Hematopoietic multipotent progenitor cell treated with erythropoietin and hydrocortisone succinate and interleukin-3 and kit ligand, for 6 days (in vitro differentiated cells): ENCODE measurements at places on chromosomes 3 and 15.

GRCh38 chr15:35992791-35993190 is 446.8 kb upstream of the DPH6 start:
- no peak for DNase-seq

- DNase-seq = no peak
These were observed 67.2 kb downstream of the ST6GAL1 start for GRCh38 chr3:186997473-186997939.

- DNase-seq = peak; percentile 65
These were observed 401 bp downstream of the SEC11A start for GRCh38 chr15:84715441-84716035.

GRCh38 chr3:73498764-73499622 is 125.7 kb downstream of the PDZRN3 start:
- no peak for DNase-seq

DNA sequence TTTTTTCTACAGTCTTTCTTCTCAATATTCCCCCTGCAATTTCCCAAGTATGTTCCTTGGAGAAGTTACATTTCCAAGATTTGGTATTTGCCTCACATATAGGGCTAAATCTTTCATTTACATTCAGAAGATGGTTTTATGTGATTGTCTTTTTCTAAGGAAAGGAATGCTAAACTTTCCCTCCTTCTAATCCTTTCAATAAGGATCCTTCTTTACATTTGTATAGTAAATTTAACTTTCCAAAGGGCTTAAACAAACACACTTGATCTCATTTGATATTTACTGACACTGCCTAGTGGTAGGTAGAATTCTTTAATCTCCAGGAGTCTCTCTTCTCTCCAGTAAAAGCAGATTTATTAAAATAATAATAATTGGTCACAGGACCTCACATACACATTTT is 185.3 kb downstream of the LSAMP start:
- no peak for DNase-seq

- no peak for DNase-seq
These were observed 494.1 kb downstream of the GABRG3 start for GRCh38 chr15:27464941-27465612.

DNA sequence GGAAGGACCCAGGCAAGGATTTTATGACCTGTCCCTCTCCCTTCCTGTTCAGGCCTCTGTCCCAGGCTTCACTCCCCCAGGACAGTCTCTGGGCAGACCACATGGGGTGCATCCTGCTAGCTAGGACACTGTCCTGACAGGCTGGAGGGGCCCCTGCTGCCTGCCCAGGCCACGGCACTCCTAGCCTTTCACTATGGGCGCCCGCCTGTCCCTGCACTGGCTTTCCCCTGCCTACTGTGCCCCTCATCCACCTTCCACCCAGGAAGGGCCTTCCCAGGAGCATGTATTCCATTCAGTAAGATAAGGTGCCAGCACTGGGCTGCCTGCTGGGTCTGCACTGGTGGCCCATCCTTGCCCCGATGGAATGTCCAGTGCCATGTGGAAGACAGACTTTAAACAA is 145.3 kb downstream of the DNAJB8 start:
- DNase-seq = no peak

GRCh38 chr15:49079340-49080039 is 33.2 kb upstream of the SECISBP2L start:
- no peak for DNase-seq

DNA sequence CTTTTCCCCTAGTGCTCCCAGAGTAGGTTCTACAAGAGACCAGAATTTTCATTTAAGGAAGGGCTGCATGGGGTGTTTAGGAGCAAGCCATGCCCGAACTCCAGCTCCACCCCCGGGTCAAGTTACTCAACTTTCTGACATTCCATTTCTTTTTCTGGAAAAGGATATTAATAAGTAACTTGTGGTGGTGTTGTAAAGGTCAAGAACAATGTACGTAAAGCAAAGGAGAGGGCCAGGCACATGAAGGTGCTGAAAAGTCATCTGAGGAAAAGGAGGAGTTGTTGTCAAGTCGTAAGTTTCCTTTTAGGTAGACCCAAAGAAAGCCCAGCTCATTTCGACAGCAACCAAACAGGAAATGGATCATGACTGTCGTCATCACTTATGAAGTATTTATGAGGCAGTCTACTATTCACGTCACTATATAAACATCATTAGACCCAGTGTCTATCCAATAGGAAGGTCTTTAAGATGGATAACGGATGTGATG is 319.6 kb upstream of the IL12A start:
- DNase-seq = no peak

DNA sequence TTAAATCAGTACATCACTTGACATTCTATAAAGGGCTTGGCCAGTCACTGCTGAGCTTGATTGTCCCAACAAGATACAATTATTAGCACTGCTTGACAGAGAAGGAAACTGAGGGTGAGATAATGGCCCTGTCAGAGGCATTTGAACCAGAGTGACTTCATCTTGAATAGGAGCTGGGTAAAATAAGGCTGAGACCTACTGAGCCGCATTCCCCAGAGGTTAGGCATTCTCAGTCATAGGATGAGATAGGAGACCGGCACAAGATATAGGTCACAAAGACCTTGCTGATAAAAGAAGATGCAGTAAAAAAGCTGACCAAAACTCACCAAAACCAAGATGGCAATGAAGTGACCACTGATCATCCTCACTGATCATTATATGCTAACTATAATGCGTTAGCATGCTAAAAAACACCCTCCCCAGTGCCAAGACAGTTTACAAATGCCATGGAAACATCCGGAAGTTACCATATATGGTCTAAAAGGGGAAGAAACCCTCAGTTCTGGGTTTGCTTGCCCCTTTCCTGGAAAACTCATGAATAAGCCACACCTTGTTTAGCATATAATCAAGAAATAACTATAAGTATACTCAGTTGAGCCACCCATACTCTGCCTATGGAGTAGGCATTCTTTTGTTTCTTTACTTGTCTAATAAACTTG is 239.1 kb upstream of the SETMAR start:
- DNase-seq = no peak

DNA sequence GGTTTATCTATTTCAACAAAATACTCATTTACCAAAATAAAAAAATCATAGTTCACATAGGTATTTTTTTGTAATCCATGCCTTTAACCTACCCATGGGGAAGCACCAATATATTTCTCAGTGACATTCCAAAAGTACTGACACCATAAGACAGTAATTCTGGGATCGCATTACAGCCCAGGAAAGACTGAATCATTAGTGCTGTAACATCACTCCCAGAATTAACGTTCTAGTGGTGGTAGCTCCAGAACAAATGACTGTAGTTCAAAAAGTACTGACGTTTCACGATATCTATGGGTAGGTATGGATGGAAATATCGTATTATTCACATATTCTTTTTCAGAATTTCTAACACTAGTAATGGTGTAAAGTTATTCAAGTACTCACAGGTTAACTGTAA is 54.3 kb upstream of the NEK10 start:
- DNase-seq = no peak

- no peak for DNase-seq
These were observed 70.2 kb downstream of the NMD3 start for GRCh38 chr3:161291191-161291901.

GRCh38 chr3:134373271-134374104 is 759 bp downstream of the AMOTL2 start:
- DNase-seq = no peak

DNA sequence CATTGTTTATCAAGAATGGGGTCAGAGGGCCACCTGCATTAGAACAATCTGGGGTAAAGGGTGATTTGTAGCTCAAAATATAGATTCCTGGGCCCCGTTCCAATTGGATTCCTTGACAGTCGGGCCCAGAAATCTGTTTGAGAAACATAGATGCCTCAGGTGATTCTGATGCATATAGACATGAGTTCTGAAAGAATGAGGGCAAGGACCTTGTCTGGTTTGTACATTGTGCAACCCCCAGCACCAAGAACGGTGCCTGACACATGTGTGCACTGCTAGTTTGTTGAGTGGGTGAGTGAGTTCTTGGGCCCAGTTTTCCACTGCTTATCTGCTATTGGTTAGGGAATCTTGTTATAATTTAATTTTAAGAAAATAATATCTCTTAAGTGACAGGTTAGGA is 16.6 kb downstream of the CRYBG3 start:
- DNase-seq = no peak

DNA sequence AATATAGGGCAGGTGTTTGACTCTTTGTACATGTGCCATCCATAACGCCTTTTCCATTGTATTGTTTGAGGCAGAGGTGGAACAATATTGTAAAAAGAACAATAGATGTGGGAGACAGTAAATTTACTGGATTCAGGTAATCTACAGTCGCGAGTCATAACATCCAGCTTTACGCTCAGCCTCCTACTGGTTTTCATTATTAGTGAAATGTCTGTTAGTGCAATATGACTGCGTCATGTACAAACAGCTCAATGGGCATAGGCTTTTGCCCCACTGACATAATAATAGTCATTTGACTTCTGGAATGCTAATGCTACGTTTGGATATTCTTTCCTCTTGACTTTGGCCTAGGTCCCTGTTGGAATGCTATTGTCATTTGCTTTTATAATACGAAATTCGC is 9.5 kb downstream of the CACNA2D3 start:
- DNase-seq = no peak

DNA sequence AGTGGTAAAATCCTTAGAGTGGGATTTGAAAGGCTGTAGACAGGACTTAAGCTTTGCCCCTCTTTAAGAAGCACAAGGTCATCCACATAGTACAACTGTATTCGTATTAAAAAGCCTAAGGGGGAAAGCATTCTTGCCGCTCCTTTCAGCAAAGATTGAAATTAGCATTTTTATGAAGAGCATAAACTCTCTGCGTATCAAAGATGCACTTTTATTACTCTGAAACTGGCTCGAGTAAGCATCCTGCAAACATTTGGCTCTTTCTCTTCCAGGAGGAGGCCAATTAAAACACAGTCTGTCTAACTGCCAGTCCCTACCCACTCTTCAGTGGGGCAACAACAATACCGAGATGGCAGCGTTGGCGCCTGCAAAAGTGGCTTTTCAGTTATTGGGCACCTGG is 192.5 kb upstream of the TPRG1 start:
- DNase-seq = no peak

- no peak for DNase-seq
These were observed 114.1 kb upstream of the GALNT15 start for GRCh38 chr3:16060358-16060852.

GRCh38 chr15:101242999-101243336 is 8.9 kb downstream of the CHSY1 start:
- DNase-seq = no peak

DNA sequence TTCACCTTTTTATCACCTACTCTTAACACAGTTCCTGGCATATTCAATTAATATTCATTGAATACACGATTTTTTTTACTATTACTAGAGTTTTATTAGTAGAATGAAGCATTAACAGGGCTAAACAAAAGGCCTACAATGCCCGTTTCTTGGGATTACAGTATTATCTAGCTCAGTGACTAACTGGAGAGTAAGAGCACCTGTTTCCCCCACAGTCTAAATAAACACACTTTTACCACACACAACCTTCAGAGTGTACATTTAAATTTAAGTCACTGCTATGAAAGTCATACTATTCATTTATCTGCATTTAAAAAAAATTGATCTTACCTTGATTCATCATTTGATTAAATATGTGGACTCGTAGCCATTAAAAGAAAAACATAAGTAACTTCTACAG is 74.8 kb downstream of the PLOD2 start:
- no peak for DNase-seq

- DNase-seq = peak; percentile 12
These were observed 1.2 kb downstream of the MB21D2 start for GRCh38 chr3:192916371-192917027.

GRCh38 chr3:64460141-64460730 is 227.6 kb downstream of the ADAMTS9 start:
- no peak for DNase-seq

DNA sequence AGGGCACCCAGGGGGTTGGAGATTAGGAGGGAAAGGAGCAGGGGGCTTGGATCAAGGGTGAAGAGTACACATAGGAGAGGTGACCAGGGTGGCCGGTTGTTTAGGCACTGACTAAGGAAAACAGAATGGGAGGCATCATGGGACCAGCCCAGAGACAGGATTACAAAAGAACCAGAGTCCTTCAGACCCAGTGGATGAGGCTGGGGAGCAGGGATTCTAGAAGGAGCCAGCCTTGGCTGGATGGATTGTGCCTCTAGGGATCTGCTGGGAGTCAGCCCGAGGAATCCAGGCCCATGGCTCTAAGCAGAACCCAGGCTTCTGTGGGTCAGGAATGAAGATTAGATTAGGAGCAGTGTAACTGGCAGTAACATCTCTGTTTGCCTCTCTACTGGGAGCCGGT is 98.6 kb downstream of the ARNT2 start:
- no peak for DNase-seq

DNA sequence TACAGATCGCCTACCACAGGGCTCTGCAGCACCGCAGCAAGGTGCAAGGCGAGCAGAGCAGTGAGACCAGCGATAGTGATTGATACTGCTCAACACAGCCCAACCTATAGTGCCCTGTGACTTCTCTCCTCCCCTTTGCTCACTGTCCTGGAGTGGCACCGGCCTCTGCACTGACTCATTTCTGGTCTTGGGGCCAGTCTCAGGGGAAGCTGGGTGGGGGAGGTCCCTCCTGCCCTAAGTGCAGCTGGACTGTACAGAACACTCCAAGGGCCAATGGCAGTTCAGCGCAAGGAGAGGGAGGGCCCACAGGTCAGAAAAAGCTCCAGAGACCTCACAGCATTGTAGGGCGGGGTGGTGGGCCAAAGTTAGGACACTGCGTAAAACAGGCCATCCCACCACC is 2.5 kb upstream of the OGG1 start:
- DNase-seq = no peak

- DNase-seq = no peak
These were observed 335.5 kb downstream of the ARPP21 start for GRCh38 chr3:35974872-35975271.

GRCh38 chr15:25733856-25734679 is 129.1 kb downstream of the ATP10A start:
- DNase-seq = no peak

GRCh38 chr3:56294286-56294685 is 174.0 kb downstream of the ERC2 start:
- DNase-seq = no peak

DNA sequence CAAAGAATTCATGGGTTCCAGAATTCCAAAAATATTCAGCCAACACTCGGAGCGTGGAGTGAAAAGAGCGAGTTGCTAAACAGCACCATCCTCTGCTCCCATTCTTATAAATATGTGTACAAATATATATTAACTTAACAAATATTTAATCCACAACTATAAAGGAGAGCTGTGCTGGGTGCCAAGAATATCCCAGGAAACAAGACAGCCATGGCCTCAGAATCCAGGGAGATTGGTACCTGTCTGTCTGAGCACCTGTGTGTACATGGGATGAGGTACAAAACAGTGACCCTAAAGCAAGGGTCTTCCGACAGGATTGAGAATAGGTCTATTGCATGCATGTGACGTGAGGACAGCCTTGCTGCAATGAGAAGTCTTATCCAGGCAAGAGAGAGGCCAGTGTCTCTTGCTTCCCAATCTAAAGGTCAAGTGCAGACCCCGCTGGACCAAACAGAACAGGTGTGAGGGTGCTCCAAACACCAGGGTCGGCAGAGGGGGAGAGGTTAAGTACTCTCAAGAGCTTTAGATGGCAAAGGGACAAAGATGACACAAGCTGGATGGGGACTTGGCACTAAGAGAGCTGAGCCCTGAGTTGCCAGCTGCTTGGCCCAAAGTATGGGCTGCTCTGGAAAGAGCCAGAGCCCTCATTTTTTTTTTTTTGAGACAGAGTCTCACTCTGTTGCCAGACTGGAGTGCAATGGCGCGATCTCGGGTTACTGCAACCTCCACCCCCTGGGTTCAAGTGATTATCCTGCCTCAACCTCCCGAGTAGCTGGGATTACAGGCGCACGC is 36.2 kb downstream of the HOMER2 start:
- no peak for DNase-seq

GRCh38 chr15:59406446-59406845 is 31.5 kb upstream of the FAM81A start:
- DNase-seq = peak; percentile 27

- DNase-seq = no peak
These were observed 45.8 kb downstream of the ZNF710 start for GRCh38 chr15:90046911-90047392.
